ENCODE measurements at places on chromosomes 16 and 17.

- no peak for DNase-seq
These were observed 430.4 kb downstream of the HAPSTR1 start for GRCh38 chr16:9521749-9522370.

DNA sequence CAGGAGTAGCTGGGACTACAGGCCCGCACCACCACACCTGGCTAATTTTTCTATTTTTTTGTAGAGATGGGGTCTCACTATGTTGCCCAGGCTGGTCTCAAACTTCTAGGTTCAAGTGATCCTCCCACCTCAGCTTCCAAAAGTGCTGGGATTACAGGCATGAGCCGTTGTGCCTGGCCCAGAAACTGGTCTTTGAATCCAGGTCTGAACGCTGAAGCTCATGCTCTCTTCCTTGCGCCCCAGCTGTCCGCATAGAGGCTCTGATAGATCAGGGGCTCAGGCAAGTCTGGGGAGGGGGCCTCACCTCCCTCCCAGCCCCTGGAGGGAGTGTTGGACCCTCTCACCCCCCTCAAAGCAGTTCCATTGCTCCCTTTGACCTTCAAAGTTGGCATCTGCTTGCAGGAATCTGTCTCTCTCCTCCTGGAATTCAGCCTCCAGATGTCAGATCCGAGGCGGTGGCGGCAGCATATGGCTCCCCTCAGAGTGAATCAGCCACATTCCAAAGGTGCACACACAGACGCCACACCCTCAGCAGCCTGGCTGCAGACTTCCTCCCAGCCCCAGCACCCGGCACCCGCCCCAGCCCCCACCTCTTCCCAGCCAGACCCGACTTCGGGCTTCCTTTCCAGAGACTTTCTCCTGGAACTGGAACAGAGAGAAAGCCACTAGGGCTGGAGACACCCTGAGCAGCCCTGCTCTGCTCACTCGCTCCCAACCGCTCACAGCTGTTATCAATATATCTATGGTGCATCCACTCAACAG lies 16.9 kb upstream of the GLIS2 start:
- peak; percentile 76 for DNase-seq

GRCh38 chr17:40111221-40112128 lies 10.3 kb upstream of the MSL1 start:
- DNase-seq = no peak

GRCh38 chr17:66248285-66248684 lies 19.1 kb upstream of the APOH start:
- no peak for DNase-seq

- DNase-seq = no peak
These were observed 3.3 kb downstream of the POLR3E start for GRCh38 chr16:22300427-22301071.

DNA sequence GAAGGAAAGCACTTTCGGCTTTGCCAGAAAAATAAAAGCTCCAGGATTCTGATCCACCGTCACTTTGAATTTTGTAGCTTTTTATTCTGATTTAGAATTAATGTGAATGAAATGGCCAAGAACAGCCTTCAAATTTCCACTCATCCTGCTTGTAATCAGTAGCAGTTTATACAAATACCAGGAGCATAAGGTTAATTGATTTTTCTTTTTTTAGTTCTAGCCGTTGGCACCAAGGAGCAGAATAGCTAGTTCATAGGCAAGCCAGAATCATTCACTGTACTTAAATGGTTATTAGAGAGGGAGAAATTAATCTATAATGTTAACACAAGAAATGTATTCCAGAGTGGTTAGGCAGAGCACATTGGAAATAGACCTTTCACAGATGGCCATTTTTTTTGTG lies 41.1 kb upstream of the CACNG5 start:
- DNase-seq = no peak

DNA sequence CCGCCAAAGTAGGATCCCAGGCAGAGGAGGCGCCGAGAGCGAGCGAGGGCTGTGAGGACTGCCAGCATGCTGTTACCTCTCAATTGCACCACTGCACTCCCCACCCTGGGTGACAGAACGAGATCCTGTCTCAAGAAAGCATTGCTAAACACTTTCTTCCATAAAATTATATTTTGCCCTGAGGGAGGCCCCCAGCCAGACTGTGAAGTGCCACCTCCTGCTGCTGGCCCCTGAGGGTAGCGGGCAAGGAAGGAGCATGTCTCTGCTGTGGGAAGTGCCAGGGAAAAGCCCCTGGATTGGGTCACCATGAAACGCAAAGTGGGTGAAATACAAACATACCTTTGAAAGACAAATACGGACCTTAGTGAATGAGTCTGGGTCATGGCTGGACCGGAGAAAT lies 78.0 kb upstream of the AMZ2 start:
- DNase-seq = no peak

- no peak for DNase-seq
These were observed 379.6 kb upstream of the PSMD7 start for GRCh38 chr16:73916829-73917594.

DNA sequence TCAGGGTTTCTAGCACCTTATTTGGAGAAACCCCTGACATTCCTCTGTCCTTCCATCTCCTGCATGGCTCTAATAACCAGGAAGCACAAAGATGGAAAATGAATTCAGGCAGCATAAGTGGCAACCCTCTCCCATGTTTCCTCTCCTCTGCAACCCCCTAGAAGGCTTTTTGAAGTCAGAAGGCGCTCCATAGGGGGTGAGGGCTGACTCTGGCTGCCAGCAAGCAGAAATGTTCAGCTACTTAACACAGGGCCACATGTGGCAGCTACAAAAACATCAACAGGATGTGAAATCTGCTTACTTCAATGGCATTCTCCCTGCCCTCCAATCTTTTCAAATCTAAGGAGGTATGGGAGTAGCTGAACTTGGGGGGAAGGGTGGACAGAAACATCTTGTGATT lies 55.2 kb upstream of the IRX5 start:
- DNase-seq = no peak

GRCh38 chr16:47470810-47471209 lies 9.7 kb downstream of the PHKB start:
- DNase-seq = no peak

DNA sequence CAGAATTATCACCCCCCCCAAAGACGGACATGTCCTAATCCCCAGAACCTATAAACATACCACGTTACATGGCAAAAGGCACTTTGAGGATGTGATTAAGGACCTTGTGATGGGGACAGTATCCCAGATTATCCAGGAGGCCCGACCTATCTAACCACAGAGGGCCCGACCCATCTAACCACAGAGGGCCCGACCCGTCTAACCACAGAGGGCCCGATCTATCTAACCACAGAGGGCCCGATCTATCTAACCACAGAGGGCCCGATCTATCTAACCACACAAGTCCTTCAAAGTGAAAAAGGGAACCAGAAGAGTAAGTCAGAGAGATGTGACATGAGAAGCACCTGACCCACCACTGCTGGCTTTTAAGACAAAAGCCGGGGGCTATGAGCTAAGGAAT lies 56.8 kb downstream of the ANKFY1 start:
- DNase-seq = no peak

- DNase-seq = no peak
These were observed 17.6 kb upstream of the WDR45B start for GRCh38 chr17:82665891-82666290.

GRCh38 chr17:82940226-82941020 lies 100.6 kb upstream of the ZNF750 start:
- no peak for DNase-seq

DNA sequence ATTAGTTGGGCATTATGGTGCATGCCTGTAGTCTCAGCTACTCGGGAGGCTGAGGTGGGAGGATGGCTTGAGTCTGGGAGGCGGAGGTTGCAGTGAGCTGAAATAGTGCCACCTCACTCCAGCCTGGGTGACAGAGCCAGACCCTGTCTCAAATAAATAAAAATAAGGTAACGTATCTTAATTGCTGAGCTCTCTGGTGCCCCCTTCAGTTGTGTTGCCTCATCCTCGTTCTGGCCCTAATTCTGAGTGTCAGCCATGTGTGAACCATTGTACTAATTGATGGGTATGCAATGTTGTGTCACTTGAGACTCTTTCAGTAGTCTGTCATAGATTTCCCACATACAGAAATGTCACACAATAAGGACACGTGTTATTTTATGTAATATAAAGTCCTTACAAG lies 363.1 kb upstream of the RBFOX1 start:
- DNase-seq = no peak

DNA sequence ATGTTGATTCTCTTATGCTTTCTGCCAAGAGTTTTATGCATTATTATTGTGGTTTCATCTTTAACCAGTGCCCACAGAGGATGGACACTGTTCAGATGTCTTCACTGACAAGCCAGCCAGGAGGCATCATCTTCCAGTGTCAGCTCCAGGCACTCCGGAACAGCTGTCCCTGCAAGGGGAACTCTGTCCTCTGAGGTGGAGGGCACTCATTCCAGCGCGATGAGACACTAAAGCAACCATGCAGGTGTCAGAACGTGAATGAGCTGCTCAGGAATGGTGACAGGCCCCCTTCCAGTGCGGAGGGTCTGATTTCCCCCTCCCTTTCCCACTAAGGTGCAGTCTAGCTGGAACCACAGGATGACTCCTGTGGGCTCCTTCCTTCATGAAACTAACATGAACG lies 117.5 kb downstream of the NOG start:
- DNase-seq = no peak

DNA sequence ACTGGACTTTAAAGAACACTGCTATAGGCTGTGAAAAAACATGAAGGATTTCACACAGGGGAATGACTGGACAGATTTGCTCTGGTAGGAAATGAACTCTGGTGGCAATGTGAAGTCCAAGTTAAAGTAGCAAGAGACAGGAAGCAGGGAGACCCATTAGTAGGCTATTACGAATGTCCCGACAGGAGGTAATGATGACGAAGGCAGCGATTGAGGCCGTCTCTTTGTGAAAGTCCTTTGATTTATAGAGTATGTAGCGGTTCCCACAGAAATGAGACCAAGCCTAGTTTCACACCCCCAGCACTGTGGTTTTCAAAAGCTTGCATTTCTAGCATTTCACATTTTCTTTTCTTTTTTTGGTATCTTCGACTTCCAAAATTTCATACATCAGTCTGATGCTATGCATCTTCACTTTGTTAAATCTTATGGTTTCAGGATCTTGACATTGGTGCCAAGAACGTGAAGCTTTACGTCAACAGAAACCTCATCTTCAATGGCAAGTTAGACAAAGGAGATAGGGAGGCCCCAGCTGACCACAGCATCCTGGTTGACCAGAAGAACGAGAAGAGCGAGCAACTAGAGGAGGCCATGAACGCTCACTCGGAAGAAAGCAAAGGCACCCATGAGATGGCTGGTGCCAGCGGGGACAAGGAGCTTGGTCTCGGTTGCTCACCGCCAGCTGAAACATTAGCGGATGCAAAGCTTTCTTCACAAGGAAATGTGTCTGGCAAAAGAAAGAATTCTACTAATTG lies 189.8 kb downstream of the KATNIP start:
- no peak for DNase-seq

Measured in non-pigmented ciliary epithelial cell (primary cell).